ENCODE measurements at places on chromosomes 16 and 17.

DNA sequence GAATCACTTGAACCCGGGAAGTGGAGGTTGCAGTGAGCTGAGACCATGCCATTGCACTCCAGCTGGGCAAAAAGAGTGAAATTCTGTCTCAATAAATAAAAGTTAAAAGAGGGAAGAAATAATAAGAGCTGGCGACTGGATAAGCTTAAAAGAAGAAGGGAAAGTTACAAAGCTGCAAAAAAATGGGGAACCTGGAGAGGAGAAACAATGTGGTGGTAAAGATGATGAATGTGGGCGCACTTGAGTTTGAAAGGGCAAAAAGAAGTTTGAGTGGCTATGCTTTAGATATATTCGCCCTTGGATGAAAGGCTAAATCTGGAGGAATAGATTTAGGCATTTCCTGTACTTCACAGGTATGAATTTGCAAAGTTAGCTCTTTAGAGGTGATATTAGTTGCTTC is 53.0 kb upstream of the YPEL2 start:
- DNase-seq, result no peak

DNA sequence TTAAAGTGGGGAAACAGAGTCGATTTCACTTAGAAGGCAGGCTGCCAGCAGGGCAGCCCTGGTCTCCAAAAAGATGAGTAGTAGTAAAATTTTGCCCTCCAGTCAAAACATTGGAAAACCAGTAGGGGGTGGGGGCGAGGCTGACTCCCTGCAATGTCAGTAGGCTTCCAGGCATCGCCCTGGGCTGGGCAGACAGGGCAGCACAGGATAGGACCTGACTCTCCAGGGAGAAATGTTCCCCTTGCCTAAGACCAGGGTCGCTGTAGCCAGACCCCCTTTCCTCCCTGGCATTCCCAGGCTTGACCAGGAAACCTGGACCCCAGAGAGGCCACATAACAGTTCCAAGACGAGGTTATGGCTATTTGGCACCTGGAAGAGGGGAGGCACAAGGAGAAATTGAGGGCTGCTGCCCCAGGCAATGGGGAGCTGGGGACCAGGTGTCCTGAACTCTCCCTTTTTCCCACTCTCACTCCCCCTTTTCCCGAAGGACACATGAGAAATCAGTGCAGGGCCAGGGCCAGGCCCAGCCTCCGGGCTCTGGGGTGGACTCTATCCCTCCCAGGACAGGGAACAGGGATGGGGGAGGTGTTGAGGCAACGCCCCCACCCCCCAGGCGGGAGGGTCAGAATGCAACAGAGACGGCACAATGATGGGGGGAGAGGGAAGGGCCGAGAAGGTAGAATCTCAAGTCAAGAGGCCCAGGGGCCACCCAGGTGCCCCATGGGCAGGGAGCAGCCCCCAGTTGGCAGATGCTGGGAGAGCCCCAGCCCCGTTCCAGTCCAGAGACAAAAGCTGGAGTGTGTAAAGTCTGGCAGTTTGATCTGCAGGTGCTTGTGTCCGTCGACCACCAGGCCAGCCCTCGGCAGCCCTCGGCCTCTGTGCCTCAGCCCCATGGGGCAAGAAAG is 4.5 kb upstream of the SAMD14 start:
- no peak for DNase-seq

DNA sequence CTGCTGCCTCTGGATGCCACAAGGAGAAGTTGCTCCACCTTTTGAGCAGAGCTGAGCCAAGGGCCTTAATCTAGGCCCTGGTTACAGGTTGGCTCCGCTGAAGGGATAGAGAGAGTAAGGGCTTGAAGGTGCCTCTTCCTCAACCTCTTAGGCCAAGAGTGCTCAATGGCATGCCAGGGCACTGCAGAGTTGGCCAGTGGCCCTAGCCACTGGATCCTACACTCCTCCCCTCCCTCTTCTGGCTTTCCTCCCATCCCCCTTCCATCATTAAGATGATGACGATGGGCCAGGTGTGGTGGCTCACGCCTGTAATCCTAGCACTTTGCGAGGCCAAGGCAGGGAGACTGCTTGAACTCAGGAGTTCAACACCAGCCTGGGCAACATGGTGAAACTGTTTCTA is 50.5 kb downstream of the MYO18A start:
- DNase-seq, result no peak

GRCh38 chr17:76131692-76132573 is 9.1 kb downstream of the FOXJ1 start:
- DNase-seq, result peak; percentile 94

DNA sequence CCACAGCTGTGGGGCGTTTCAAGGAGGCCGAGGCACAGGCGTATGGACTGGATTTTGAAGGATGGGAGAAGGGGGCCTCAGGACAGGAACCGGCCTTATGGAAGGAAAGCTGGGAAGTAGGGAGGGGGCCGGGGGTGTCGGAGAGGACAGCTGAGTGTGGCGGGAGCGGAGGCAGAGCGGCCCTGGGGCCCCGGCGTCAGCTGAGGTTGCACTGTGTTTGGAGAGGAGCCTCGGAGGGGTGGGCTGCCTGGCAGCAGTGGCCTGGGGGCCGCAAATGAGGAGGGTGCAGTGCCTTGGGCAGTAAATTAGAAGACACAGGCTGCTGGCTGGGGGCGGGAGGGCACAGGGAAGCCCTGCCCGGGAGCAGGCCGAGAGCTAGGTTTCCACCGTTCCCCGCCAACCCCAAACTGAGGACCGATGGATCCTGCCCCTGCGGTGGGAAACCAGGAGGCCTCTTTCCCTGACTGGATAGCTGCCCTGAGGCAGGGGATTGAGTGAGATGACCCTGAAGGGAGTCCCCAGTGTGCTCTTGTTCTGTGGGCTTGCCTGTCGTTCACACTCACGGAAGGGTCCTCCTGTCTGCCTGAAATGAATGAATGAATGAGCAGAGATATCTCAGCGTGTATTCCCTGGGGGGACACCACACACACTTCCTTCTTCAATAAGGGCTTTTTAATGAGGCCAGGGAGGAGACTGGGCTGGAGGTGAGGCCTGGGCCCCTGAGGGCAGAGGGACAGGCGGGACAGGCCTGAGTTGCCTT is 18.4 kb downstream of the FOXJ1 start:
- no peak for DNase-seq
